ENCODE measurements at places on chromosomes 3 and 15. TPM values are rescaled to one million over a fixed set of nuclear protein-coding genes. Genes with fewer than 3 reads are reported as not detected.

The ATP13A5 gene
- not detected for polyA plus RNA-seq

The MYO5C gene
- polyA plus RNA-seq = 6.7 TPM

The EPB42 gene
- polyA plus RNA-seq = not detected

The ARRDC4 gene
- 0.15 TPM for polyA plus RNA-seq

The IDH3A gene
- polyA plus RNA-seq = 85.6 TPM

The CHRM5 gene
- polyA plus RNA-seq = not detected

The ULK4 gene
- polyA plus RNA-seq = 4.4 TPM

The PRICKLE2 gene
- polyA plus RNA-seq = 4.9 TPM

The MST1 gene
- polyA plus RNA-seq = 3.2 TPM

The MYLK gene
- polyA plus RNA-seq = 18.3 TPM

The AMIGO3 gene
- 0.13 TPM for polyA plus RNA-seq

The PARP3 gene
- polyA plus RNA-seq = 14.0 TPM

The SAMD7 gene
- not detected for polyA plus RNA-seq

The GRAMD2A gene
- polyA plus RNA-seq = not detected

The SLC28A2 gene
- polyA plus RNA-seq = not detected

The GP9 gene
- polyA plus RNA-seq = not detected
